ENCODE measurements at places on chromosomes 12 and 14. TPM values are rescaled to one million over a fixed set of nuclear protein-coding genes. Genes with fewer than 3 reads are reported as not detected.

KLHL33 gene
- 0.17 TPM for total RNA-seq

CFAP251 gene
- 4.0 TPM for total RNA-seq

MYO1H gene
- not detected for total RNA-seq

CD69 gene
- total RNA-seq, result 2.7 TPM

OTX2 gene
- total RNA-seq, result not detected

GPR137C gene
- total RNA-seq, result 0.25 TPM

TMEM52B gene
- not detected for total RNA-seq

SLC5A8 gene
- not detected for total RNA-seq

AICDA gene
- not detected for total RNA-seq

OVCH1 gene
- 0.08 TPM for total RNA-seq

DNA sequence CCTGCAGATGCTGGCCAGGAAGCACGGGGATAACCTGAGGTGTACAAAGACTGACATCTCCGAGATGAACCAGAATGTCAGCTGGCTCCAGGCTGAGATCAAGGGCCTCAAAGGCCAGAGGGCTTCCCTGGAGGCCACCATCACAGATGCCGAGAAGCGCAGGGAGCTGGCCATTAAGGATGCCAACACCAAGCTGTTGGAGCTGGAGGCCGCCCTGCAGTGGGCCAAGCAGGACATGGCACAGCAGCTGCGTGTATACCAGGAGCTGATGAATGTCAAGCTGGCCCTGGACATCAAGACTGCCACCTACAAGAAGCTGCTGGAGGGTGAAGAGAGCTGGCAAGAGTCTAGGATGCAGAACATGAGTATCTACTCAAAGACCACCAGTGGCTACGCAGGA lies 380.0 kb upstream of the USP15 start:
- DNase-seq, result no peak

- no peak for DNase-seq
These were observed 35.2 kb upstream of the DLK1 start for GRCh38 chr14:100691395-100692056.

DNA sequence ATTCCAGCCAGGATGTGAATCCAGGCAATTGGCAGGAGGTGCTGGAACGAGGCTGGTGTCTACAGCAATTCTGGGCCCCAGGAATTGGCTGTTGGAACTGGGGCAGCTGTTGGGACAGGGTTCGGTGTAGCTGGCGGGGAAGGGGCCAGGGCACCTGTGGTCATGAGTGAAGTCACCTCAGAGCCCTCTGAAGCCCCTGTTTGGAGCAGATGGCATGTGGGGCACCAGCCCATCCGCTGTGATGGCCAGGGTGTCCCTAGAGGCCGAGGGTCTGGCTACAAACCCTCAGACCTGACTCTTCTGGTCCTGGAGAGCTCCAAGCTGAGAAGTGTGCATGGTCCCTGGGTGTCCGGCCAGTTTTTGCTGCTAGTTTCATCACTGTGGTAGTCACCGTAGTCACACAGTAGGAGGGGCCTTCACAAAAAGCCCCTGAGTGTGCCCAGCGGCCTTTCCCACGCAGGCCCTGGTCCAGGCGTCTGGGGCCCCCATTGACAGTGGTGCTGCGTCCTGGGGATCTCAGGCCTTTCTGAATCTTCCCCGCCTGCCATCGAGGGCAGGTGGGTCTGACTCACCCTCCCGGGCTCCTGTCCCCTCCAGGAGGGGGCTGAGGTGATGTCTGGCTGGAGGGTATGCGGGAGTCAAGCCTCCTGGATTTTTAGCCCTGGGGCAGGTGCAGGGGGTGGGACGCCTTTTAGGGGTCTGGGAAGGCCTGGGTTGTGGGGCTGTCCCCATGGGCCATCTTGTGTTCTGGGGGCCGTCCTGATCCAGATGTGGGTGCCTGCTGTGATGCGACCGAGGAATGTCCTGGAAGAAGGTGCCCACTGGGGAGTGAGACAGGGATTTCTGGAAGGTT lies 368.0 kb downstream of the TMEM121 start:
- DNase-seq, result no peak

- no peak for DNase-seq
These were observed 51.8 kb downstream of the SMUG1 start for GRCh38 chr12:54136844-54137580.

- no peak for DNase-seq
These were observed 97.5 kb downstream of the LGR5 start for GRCh38 chr12:71536939-71537622.

DNA sequence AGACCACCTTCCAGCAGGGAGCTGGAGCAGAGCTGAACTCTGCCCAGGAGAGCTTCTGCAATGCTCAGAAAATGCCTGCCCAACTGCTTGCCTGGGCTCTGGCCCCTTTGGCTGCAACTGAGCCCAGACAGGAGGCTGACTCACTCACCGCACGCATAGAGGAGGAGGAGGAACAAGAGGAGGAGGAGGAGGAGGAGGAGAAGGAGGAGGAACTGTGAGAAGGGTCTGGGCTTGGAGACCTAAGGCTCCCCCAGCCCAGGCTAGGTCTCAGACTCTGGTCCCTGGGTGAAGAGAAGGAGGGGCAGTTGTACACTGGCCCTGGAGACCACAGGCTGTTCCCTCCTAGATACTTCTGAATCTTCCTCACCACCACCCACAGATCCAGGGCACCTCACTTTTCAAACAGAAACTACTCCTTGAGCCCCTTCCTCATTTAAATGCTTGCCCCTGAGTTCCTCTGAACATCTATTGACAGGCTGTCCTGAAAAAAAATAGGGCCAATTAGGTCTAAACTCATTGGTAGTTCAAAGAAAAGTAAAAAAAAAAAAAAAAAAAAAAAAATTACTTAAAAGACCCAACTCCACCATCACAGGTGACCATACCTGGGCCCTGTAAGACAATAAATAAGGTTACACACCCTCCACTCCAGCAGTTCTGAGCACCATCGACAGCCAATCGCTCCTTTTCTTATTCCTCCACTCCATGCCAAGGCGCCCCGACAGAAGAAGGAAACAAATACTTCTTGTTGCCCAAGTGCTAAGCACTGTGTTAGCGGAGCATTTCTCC lies 674 bp downstream of the VDR start:
- no peak for DNase-seq

- DNase-seq, result no peak
These were observed 4.5 kb downstream of the USP15 start for GRCh38 chr12:62264706-62265105.

- DNase-seq, result no peak
These were observed 225.6 kb downstream of the EFCAB11 start for GRCh38 chr14:89728964-89729363.

GRCh38 chr12:104909761-104910160 lies 48.3 kb downstream of the SLC41A2 start:
- no peak for DNase-seq

DNA sequence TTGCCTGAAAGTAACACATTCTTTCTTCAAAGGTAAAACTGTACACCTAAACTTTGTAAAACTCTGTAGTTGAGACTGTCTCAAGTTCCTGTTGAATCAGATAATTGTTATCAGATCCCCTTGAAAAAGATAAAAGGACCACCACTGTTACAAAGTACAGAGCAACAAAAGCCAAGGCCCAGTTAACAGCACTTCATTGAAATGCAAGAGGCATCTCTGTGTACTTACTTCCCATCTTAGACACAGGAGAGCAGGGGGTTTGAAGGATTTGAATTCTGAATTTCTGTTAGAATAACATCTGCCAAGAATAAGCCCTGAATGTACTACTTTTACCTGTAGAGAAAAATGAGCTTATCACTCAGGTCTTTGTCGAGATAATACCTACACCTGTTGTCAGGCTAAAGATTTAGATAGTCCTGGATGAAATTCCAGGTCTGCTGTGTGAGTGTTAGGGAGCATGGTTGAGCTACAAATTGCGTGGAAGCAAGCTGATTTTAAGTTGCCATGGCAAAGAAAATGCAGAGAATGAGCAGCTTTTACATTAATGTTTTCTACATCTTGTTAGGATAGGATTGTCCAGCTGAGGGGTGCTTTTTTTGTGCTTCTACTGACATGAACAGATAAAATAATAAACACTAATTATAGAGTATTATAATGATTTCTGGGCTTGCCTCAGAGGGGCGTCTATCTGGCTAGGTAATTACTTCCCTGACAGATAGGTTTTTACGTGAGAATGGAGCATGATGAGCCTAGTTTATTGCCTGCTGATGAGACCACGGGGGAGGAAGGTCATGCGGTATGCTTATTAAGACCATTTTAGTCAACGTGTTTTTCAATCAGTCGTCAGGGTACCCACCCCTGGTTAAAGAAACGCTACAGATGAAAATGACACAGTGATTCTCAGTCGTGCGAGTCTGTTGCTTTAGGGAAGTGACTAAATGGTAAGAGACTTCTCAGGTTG lies 309.2 kb downstream of the PAWR start:
- no peak for DNase-seq

DNA sequence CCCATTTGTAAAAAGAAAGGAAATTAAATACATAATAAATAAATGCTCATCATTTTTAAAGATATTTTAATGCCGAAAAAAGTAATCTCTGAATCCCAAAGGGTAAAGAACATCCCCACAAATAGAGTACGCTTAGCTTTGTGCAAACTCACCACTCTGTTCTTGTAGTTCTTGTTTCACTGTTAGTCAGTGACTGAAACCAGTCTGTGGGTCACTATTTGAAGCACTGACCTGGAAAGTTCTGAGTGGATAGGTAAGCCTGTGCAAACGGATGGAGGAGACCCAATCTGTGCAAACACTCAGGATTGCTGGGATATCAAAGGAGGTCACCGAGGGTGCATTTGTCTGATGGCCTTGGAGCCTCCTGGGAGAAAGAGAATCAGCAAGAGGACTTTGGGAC lies 68.1 kb upstream of the TSPAN11 start:
- DNase-seq, result no peak

Measured in liver (tissue), 10 donors.